Stimulated activated CD4-positive, alpha-beta T cell treated with anti-CD3 and anti-CD28 coated beads, TNF-alpha, amount 100 ng/mL, for 48 hours (primary cell): ENCODE measurements at places on chromosomes 2 and 18.

DNA sequence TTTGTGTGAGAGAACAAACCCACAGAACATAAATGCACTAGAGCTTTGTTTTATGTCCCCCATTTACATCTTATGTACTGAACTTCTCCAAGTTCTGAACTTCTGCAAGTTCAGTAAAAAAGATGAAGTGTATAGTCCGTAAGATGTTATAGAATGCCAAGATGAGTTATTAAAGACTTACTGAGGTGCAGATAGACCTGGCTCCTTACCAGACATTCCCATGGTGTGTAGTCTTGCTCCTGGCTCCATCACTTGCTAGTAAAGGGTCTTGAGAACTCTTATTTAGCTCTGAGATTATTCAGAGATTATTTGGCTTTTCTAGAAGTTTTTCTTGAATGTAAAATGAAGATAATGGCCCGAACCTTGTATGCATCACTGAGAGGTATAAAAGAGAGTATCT is 16.8 kb downstream of the GULP1 start:
- DNase-seq, result no peak

GRCh38 chr2:227407591-227408151 is 19.9 kb upstream of the SCYGR1 start:
- DNase-seq, result no peak

- no peak for DNase-seq
These were observed 82.8 kb downstream of the MARCHF4 start for GRCh38 chr2:216289470-216289869.

DNA sequence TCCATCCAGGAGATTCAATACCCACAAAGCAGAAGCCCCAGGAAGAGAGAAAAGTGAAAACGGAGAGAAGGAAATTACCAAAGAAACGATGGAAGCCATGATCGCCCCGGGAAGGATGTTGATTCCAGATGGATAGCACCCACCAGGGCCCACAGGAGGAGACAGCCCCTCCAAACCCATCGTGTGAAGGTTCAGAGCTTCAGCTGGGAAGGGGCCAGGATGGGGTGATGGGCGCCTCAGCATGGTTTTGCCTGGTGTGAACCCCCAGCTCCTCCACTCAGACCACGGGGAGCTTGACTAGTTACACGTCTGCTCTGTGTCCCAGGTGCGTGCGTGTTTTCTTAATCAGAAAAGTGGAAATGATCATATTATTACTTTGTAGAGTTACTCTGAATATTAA is 264.5 kb downstream of the EIPR1 start:
- DNase-seq, result no peak

DNA sequence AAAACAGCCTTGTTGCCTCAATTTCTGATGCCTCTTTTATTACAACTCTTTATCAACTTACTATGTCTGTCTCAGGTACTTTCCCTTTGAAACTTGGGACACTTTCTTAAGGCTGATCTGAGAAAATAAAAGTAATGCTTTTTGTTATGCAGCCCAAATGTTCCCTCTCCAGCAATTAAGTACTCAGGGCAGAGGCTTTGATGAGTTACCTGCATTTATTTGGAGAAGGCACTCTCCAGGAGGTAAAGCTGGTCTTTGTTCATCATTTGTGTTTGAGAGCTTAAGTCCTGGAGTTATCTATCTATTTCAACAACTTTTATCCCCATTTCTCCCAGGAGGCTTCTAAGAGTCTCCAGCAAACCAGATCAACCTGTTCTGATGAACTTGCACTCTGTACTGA is 259.2 kb downstream of the ASXL3 start:
- no peak for DNase-seq

GRCh38 chr2:216219861-216220260 is 110.7 kb downstream of the XRCC5 start:
- DNase-seq, result no peak

DNA sequence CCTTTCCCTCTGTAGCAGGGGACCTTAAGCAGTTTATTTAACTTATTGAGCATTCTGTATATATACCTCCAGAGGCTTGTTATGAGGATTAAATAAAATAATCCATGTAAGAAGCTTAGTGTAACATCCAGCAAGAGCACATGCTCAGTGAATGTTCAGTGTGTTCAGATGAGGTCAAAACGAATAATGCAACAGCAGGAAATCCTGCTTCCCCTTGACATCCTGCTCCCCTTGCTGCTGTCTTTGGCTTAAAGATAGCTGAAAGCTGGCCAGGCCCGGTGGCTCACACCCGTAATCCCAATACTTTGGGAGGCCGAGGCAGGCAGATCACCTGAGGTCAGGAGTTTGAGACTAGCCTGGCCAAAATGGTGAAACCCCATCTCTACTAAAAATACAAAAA is 68.7 kb downstream of the COL4A4 start:
- no peak for DNase-seq

- DNase-seq, result no peak
These were observed 18.4 kb upstream of the KANSL1L start for GRCh38 chr2:210189452-210190138.

- DNase-seq, result no peak
These were observed 195.3 kb downstream of the FHOD3 start for GRCh38 chr18:36492604-36493329.

DNA sequence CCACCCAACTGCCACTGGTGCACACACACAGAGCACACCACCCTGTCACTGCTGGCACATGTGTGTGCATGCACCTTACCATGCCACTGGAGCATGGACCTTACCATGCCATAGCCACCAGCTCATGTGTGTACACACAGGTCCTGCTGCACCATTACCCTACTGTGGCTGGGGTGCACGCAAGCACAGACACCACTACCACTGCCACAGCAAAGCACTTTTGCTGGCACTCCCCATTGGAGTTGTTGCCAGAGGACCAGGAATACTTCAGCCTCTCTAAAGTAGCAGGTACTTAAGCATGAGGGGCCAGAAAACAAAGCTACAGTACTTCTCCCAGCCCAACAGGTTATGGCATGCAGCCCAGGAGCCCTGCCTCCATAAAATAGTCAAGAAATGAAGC is 404.8 kb downstream of the MBD2 start:
- no peak for DNase-seq

GRCh38 chr2:20197192-20197591 is 27.7 kb downstream of the SDC1 start:
- DNase-seq, result no peak

DNA sequence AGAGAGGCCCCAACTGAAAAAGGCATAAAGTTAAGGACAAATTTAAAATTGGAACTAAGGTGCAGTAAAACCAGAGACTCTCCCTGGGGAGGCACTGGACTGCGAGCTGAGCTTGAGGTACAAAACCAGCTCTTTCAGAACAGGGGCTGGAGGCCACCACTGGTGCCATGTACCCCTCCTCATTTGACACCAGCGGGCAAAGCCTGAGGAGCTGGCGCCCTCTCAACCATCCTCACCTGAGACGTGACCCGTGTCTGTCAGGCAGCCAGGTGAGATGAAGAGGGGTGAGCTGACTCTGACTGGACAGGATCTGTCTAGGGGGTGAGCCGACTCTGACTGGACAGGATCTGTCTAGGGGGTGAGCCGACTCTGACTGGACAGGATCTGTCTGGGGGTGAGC is 68.5 kb downstream of the TMEM18 start:
- no peak for DNase-seq

GRCh38 chr2:35416391-35417140 is 939.0 kb upstream of the CRIM1 start:
- DNase-seq, result no peak

DNA sequence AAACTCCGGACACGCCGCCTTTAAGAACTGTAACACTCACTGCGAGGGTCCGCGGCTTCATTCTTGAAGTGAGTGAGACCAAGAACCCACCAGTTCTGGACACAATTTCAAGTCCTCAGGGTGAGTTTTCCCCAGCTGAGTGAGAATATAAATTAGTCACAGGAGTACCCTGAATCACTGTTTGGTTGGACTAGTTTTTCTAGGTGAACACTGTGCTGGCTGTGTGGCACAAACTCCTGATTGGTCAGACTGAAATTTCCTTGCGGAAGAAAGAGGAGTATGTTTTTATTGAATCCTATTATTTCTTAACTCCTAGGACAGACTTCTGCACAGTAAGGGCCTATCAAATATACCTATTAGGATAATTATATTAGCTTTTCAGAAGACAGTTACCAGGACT is 288.1 kb upstream of the UBE2E3 start:
- no peak for DNase-seq

GRCh38 chr2:23386339-23387220 is 1.6 kb downstream of the KLHL29 start:
- no peak for DNase-seq
